ENCODE measurements at places on chromosomes 3 and 15. TPM values are rescaled to one million over a fixed set of nuclear protein-coding genes. Genes with fewer than 3 reads are reported as not detected.

DNA sequence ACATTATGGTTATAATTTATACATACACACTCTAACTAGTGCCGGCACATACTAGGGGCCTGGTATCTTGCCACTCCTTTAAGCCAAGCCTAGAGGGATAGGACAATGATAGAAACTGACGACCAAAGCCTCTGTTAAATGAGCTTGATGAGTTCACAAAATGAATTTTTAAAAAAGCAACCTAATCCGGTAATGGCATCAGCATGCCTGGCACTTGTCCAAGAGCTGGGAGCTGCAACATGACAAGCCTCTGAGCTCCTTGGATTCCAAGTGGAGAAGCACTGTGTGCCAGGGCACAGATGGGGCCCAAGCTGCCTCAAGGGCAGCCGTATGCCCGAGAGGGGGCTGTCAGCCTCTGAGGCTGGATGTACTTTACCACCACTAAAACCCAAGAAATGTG is 9.7 kb downstream of the ETV5 start:
- DNase-seq, result peak; percentile 57

- DNase-seq, result no peak
These were observed 6.3 kb downstream of the EIF4A2 start for GRCh38 chr3:186789554-186790260.

DNA sequence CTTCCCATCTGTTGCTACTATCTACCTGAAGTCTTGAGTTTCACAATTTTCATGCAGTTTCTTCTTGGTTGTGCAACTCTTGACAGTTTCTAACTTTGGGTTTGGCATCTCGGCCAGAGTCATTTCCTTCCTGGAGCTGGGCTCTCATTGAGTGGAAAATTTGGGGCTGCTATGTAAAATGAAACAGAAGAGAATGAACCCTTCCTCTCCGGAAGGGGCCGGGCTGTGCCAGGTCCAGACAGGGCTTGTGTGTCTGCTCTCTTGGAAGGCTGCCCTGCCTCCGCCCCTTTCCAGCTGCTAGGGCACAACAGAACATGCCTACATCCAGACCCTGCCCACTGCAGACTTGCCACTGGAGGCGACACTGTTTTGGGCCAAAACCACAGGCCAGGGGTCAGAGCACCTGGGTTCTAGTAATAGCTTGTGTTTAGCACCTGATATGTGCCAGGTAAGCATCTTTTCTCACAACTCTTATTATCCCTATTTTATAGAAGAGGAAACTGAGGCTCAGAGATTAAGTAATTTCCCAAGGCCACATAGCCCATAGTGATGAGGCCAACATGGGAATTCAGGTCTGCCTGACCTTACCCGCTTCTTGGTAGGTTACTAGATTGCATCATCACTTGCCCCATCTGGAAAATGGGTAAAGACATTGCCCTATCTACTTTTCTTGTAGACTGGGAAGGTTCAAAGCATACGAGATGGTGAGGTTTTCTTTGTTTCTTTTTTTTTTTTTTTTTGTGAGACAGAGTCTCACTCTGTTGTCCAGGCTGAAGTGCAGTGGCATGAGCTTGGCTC is 25.0 kb downstream of the IRAK2 start:
- peak; percentile 85 for DNase-seq

GRCh38 chr3:187112934-187113793 is 26.1 kb downstream of the RPL39L start:
- DNase-seq, result no peak

DNA sequence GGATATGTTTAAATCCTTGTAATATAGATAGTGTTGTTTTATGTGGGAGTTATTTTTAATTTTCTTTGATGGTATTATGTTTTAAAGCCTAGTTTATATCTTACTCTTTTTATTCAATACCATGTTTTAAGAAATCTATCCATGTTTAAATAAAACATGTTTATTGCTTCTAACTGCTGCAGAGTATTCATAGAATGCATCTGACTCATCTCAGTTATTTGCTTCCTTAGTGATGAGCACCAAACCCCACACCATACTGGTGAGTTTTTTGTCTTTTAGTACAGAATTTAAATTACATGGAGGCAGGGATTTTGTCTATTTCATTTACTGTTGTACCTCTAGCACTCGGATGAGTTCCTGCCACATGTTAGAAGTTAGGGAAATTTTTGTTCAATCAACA is 209.2 kb downstream of the NSUN3 start:
- DNase-seq, result no peak

GRCh38 chr3:197540961-197541377 is 14.8 kb downstream of the BDH1 start:
- no peak for DNase-seq

DNA sequence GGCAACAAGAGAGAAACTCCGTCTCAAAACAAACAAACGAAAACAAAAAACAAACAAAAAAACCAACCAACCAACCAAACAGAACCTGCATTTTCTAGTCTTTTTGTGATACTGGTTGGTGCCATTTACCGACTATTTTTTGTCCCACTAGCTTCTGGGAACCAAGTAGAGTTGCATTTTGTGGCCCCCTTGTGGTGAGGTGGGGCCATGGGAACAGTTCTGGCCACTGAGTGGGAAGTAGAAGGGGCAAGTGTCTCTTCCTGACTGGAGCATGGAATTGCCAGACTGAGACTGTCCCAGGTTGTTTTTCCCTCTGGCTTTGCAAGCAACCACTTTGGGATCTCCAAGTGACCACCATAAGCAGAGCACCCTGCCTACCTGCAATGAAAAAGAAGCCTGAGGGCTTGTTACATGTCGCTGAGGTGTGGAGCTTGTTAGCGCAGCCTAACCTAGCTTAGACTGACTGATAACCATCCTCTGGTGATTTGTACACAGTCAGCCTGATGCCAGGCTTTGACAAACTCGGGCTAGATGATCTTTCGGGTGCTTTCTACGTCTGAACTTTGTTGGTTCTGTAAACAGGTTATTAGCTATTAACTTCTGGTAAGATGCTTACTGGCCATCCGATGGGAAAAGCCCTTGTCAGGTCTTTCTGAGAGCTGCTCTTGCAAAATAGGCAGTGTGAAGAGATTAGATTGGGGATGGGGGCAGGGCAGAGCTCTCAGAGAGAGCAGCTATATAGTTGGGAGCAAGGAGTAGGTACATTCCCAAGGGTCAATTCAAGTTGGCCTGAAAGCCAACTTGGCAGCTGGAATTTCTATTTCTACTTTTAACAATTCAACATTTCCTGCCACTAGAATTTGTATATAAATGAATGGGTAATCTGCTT is 172.2 kb downstream of the SSR3 start:
- peak; percentile 20 for DNase-seq

The ZNF770 gene
- total RNA-seq, result 11.2 TPM

All from body of pancreas (tissue), 4 donors.